ENCODE measurements at places on chromosomes 13 and 19. TPM values are rescaled to one million over a fixed set of nuclear protein-coding genes. Genes with fewer than 3 reads are reported as not detected.

The TMEM255B gene
- total RNA-seq, result 7.9 TPM

- no peak for DNase-seq
Measured at GRCh38 chr19:16073988-16074387, 2.3 kb upstream of the TPM4 start.

- DNase-seq, result no peak
Measured at GRCh38 chr13:22193070-22193469, 522.2 kb downstream of the FGF9 start.

The ZNF254 gene
- 101 TPM for total RNA-seq

The GPR4 gene
- total RNA-seq, result 0.36 TPM

GRCh38 chr13:100184095-100184494, 95.2 kb downstream of the PCCA start:
- DNase-seq, result no peak

- no peak for DNase-seq
Measured at GRCh38 chr19:20182222-20182785, 15.3 kb downstream of the ZNF486 start.

The RGS9BP gene
- total RNA-seq, result 1.1 TPM

The CYP4F22 gene
- not detected for total RNA-seq

The LGALS7B gene
- total RNA-seq, result not detected

GRCh38 chr13:29551214-29551613, 44.3 kb downstream of the SLC7A1 start:
- no peak for DNase-seq

The GTF2F2 gene
- 17.6 TPM for total RNA-seq

GRCh38 chr19:17079710-17080439, 4.3 kb downstream of the MYO9B start:
- DNase-seq, result peak; percentile 26

DNA sequence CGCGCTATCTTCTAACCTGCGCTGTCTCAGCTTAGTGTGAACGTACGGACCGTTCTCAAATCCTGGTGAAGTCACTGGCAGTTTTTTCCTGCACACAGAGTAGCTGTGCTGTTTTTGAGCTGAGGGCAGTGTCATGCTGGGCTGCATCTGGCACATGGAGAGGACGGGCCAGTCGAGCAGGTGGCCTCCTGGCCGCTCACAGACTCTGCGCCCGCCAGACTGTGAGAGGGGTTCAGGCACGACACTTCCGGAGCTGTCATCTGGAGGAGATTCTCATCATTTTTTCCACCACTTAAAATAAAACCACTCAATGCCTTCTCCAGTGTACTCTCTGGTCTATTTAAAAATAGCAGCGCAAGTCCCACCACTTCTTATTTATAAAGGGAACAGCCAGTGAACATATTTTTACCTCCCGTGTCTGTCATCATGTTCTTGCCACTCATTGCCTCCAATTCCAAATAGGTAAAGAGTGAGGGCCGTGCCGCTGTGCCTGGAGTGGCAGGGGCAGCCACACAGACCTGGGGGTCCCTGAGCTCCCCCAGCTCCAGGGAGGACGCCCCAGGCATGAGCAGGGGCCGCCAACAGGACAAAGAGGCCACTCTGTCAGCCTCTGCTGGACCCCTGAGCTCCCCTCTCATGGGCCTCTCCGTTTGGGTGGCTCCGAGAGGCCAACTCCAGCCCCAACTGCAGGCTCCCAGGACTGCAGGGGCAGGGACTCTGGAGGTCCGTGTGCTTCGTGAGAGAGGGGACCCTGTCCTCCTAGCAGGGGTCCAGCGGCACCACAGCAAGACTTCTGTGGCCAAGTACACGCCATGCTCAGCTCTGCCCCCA, 36.9 kb upstream of the GRTP1 start:
- DNase-seq, result peak; percentile 84

DNA sequence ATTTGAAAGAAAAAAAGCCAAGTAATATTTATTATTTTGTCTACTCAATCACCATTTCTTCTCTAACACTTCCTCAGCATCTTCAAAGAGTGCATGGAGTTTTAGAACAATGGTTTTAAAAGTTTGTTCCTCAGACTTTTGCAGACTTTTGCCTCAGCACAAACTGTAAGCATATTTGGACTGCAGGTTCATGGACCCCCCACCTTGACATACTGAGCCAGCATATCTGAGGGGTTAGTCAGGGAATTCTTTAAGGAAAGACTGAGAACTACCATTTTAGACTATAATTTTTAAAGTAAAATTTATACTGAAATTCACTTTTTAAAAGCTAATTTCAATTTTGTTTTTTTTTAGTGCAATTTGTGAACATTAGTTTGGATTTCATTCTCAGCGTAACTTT, 1676.8 kb upstream of the PCDH20 start:
- no peak for DNase-seq

The CCNA1 gene
- total RNA-seq, result 6.6 TPM

The PGLYRP1 gene
- not detected for total RNA-seq

The ZAR1L gene
- not detected for total RNA-seq

The SHISA7 gene
- total RNA-seq, result 2.6 TPM

The ZNF69 gene
- 31.5 TPM for total RNA-seq

The MBD3L3 gene
- total RNA-seq, result not detected
